Fibroblast of mammary gland (primary cell): ENCODE measurements at places on chromosomes 3 and 15.

GRCh38 chr3:17602126-17602525, 140.3 kb downstream of the TBC1D5 start:
- peak; percentile 5 for DNase-seq

GRCh38 chr3:179446501-179446900, 4.8 kb downstream of the GNB4 start:
- peak; percentile 43 for DNase-seq

DNA sequence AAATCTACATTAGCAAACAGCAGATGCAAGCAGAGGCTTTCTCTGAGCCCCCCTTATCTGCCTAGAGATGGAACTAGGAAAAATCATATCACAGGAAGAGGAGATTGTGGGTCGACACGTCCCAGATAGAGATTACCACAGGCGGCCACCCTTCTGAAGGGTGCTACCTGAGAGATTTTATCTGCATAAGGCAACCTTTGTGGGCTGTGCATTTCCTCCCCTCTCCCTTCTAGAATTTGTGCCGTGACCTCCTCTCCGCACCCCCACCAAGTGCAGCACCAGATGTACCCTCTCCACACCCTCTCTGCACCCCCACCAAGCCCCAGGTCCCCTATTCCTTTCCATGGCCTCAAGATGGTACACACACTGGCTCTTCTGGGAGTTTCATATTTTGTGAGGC, 27.4 kb downstream of the METTL6 start:
- no peak for DNase-seq

DNA sequence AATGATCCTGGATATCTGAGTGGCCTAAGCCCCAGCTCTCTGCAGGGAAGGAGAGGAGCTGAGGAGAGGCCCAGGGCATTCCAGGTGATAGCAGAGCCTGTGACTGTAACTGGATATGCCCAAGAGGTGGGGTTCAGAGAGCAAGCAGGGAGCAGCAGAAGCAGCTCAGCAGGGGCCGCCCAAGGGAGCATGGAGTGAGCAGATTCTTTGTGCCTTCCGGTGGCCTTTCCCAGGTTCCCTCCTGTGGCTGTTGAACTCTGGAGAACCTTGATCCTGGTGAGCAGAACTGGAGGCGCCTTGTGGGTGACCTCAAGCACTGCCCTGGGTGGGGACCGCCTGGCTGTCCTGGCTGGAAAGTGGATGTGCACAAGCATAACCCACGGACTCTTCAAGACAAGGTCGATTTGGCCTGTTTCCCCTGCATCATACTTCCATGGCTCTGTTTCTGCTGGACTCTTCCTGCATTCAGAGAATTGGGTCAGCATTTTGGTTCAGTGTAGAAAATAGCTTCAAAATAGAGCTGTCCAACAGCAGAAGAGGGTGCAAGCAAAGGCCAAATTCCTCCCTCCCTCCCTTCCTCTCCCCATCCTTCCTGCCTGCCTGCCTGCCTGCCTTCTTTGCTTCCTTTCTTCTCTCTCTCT, 76.1 kb downstream of the ARNT2 start:
- peak; percentile 60 for DNase-seq

- DNase-seq: peak; percentile 82
Measured at GRCh38 chr15:78859971-78860719, 12.5 kb upstream of the MORF4L1 start.

DNA sequence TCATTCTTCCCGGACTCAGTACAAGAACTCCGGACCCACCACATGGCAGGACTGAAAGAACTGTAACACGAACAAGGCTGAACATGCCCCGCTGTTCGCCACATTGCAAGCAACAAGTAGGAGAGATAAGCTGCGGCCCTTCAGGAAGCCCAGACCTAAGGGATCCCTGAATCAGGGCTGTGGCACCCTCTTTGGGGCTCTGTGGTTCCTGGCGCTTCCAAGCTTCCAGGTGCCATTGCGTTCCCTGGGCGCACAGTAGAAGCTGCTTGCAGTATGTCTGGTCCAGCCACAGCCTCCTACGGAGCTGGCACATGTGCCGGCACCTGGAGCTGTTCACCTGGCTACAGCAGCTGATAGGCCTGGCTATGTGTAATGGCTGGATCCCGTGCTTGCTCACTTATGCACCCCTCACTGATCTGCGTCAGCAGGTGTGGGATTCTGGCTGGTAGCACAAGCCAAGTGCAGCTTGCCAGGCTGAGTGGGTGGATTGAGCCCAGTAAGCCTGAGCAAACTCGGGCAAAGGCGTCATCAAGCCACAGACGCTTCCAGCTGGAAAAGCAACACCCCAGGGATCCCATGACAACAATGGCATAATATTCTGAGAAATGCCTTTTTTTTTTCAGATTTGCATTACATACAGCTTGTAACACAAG, 748.6 kb upstream of the GBE1 start:
- DNase-seq: no peak

GRCh38 chr15:85094685-85095084, 113.0 kb downstream of the PDE8A start:
- peak; percentile 50 for DNase-seq

DNA sequence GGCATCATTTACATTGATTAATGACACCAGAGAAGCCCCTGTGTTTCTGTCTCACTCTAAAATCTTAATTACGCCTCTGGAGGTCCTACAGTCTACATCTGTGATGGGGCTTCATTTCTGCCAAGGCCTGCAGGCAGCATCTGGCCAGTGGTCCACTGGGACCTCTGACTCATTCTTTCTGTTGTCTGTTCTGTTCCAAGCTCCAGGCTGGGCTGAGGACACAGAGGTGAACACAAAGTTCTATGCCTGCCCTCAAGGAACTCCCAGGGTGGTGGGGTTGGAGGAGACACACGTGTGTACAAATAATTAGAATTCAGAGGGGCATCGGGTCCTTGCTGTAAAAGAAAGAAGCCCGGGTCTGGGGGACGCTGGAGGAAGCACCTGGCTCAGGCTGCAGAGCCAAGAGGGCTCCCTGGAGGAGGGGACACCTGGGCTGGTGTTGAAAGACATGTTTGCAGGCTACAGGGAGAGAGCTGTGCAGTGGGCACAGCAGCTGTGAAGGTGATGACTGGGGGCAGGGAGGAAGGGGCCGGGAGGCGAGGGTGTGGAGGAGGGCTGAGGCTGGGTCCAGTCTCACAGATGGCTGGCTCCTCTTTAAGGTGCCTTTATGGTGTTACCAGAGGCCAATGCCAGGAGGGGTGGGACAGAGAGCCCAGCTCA, 103.3 kb upstream of the PRR23E start:
- DNase-seq: peak; percentile 92
